ENCODE measurements at places on chromosomes 11 and 22.

DNA sequence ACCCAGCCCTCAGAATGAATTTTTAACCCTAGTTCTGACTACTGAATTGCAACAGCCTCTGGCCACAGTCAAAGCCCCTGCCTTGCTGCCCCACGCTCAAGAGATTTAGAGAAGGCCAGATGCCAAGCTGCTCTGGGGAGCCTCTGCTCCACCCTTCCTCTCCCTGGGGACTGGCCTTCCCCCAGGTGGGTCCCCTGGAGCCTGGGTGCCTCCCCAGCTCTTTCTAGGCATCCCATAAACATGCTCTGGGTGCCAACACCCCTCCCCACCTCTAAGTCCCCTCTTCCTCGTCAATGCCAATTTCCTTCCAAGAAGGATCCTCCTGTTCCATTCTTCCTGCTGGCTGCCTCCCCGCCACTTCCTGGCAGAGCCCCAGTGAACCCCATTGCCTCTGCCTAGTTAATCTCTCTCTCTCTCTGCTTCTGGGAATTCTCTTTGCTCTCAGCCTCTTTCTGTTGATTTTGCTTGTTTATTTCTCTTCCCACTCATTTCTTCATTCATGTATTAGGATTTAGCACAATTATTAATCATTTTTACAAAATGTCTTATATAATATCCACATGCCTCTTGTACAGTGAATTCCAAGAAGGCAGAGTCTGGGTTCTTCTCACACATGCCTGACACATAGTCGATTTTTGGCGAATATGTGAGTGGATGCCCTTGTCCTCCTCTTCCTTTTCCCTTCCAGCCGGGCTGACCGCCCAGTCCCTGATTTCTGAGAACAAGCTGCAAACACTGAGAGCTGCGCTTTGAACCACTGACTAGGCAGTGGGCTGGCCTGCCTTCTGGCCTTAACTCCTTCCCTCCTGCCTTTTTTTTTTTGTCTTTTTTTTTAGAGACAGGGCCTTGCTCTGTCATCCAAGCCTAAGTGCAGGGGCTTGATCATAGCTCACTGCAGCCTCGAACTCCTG is 17.5 kb downstream of the UQCR10 start:
- DNase-seq, result no peak

DNA sequence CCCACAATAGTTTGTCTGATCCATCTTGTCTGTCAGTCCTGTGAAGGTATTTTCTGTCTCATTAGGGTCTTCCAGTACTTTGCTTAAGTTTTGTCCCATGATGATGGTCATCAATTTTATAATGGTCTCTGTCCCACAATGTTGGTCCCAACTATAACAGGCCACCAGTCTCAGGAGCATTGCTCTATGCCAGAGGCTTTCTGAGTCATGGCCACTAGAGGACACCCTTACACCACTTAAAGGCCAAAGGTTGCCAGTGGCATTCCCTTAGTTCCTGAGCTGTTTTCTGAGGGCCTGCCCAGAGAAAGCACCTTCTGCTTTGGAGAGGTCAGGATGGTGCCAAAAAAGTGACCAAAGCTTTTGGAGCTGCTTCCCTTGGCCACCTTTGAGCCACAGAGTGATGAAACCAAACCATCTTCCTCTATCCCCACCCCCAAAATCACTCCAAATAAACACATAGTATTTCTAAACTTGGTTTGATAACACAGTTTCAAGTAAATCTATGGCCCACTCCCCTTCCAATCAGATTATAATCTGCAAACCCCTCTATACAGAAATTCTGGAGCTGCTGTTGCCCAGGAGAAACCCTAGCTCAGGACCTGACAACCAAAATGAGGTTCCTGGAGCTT is 19.3 kb downstream of the EIF3F start:
- peak; percentile 46 for DNase-seq

GRCh38 chr11:66818231-66818955 is 24.8 kb upstream of the RCE1 start:
- no peak for DNase-seq

- no peak for DNase-seq
These were observed 15.8 kb upstream of the PTPRJ start for GRCh38 chr11:47964546-47964945.

GRCh38 chr22:32226326-32227104 is 21.6 kb upstream of the RFPL2 start:
- no peak for DNase-seq

DNA sequence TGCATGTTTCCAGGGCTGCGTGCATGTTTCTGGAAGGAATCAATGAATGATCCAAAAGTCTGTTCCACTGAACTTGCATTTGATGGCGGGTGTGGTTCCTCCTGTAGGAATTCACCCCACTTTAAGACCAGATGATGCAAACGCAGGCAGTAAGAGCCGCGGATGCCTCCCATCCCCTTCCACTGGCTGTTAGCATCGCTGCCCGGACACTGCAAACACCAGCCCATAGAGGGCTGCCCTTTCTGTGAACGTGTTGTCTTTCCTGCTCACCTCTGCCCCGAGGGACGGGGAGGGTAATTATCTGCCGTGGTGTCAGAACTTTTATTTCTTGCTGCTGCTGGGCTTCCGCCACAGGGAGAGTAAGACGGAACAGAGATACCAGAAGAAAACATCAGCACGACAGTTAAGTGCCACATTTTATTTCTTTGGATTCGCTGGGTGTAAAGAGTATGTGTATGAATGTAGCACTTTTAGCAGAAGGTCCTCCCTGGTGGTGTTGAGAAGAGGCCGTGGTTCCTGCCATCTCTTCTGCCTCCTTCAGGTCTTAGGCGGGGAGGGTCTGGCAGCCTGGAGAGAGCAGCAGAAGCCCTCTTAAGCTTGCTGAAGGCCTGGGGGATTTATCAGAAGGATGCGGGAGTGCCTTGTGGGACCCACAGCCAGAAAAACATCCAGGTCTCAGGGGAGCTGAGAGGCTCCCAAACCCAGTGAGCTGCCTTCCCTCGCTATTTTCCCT is 53.2 kb upstream of the NECTIN1 start:
- DNase-seq, result no peak

GRCh38 chr22:45709060-45709739 is 37.6 kb downstream of the ATXN10 start:
- DNase-seq, result no peak

GRCh38 chr11:105226091-105226490 is 86.5 kb upstream of the CARD18 start:
- DNase-seq, result no peak

GRCh38 chr22:44956840-44957767 is 52.7 kb downstream of the PHF21B start:
- no peak for DNase-seq
